Ammon's horn (tissue), 1 donor: ENCODE measurements at places on chromosomes 4 and X.
A peak's percentile ranks its signal among the peaks of the same experiment; 100 is the strongest.

DNA sequence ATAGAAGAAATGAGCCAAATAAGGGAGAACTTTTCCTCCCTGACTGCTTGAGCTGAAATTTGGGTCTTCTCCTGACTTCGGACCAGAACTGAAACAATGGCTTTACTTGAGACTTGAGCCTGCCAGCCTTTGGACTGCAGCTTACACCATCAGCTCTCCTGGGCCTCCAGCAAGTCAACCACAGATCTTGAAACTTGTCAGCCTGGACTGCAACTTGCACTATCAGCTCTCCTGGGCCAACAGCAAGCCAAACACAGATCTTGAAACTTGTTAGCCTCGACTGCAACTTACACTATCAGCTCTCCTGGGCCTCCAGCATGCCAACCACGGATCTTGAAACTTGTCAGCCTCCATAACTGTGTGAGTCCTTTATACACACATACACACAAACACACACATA is 425.9 kb upstream of the PCDH7 start:
- DNase-seq = no peak

- no peak for DNase-seq
Observed at GRCh38 chr4:108126806-108127205, 41.9 kb downstream of the LEF1 start.

- DNase-seq = no peak
Observed at GRCh38 chrX:129843209-129843458, 552 bp downstream of the ZDHHC9 start.

DNA sequence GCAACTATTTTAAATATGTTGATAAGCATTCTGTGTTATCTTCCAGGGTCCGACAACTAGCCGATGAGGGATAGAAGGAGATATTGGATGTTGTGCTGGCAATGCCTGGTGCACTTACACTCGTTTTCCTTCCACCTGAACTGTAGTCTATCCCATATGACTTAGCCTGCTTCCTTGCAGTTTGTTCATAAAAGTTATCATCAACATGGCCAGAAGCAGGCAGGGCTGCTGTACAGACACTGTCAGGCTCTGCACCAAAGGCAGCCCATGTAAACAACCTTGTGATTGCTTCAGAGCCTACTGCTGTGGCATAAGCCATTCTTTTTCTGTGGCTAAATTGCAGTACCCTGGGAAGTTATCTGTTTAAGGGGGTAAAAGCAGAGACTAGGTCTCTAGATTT is 1.6 kb downstream of the MAPK10 start:
- peak; percentile 77 for DNase-seq

DNA sequence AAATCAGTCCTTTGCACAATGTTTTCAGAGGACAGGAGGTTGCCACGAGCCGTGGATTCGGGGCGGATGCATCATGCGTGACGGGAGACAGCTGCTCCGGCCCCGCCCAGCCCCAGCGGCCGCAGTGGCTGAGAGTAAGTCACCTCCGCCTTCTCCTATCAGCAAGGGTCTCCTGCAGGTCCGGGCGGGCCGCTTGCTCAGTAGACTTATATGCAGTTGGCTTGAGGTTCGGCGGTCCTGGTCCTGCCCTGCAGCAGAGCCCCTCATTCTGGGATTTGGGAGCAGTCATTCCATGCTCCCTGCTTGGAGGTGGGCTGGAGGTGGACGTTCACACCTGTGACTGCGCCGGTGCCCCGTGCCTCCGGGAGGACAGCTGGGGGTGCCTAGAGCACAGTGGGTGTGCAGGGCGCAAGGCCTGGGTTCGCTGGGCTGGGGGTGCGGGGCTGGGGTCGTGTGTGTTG is 86.3 kb upstream of the ADRA2C start:
- DNase-seq = no peak

- no peak for DNase-seq
Observed at GRCh38 chrX:124249345-124249744, 83.1 kb upstream of the TEX13D start.

GRCh38 chr4:128298146-128298758 is 10.6 kb upstream of the PGRMC2 start:
- no peak for DNase-seq

DNA sequence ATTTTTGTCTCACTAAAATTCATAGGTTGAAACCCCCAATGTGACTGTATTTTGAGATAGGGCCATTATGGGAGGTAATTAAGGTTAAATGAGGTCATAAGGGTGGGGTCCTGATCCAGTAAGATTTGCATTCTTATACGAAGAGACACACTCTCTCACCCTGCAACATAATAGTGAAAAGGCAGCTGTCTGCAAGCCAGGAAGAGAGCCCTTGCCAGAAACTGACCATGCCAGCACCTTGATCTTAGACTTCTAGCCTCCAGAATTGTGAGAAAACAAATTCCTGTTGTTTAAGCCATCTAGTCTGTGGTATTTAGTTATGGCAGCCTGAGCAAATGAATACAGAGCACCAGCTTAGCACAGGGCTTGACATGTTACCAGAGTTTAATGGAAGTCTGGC is 17.5 kb upstream of the IGSF1 start:
- DNase-seq = no peak

GRCh38 chr4:140156529-140157171 is 2.7 kb upstream of the MAML3 start:
- no peak for DNase-seq

DNA sequence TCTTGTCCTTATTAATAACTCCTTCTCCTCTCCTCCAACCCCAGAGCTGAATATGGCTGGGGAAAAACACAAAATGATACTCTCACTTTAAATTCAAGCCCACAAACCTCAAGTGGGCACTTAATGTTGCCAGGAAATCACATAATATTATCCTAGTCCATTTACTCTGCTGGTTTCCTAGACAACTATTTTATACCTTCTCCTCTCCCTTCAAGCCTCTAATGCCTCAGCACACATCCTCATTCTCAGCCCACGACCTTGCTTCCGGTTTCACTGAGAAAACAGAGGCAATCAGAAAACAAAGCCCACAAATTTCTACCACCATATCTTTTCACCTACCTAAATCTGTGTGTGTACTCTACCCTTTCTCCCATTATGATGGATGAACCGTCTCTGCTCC is 12.1 kb upstream of the CLCN5 start:
- DNase-seq = no peak

GRCh38 chrX:120653000-120653399 is 23.1 kb upstream of the C1GALT1C1 start:
- no peak for DNase-seq

- DNase-seq = no peak
Observed at GRCh38 chrX:150028692-150029091, 90.4 kb upstream of the EOLA2 start.
